ENCODE measurements at places on chromosomes 7 and 10.

GRCh38 chr7:88291398-88292173 is 15.1 kb downstream of the STEAP4 start:
- DNase-seq, result peak; percentile 50

GRCh38 chr7:45617166-45617565 is 43.0 kb downstream of the ADCY1 start:
- no peak for DNase-seq

- DNase-seq, result no peak
These were observed 578.3 kb downstream of the ETV1 start for GRCh38 chr7:13411151-13411550.

- DNase-seq, result no peak
These were observed 245.1 kb downstream of the STK31 start for GRCh38 chr7:23955145-23955544.

- DNase-seq, result no peak
These were observed 2.0 kb downstream of the NDUFB2 start for GRCh38 chr7:140698477-140698876.
